ENCODE measurements at places on chromosomes 3 and 15.

- no peak for DNase-seq
These were observed 17.3 kb downstream of the RNF168 start for GRCh38 chr3:196486263-196486662.

- no peak for DNase-seq
These were observed 134.7 kb upstream of the CCDC54 start for GRCh38 chr3:107242579-107242978.

DNA sequence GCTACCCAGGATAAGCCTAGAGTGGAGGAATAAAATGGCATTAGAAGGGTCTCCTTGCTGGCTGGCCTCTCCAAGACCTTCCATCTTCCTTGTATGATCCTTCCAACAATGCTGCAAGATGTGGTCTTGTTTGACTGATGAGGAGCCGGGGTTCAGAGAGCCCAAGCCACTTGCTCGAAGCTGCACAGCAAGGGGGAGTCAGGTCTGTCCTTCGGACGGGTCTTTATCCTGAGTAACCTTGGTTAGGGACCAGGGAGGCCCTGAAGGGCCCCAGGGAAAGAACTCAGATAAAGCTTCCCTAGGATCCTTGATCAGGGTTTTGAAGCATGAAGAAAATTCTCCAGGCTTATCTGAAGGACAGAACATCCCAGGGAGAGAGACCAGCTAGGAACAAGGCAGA is 7.0 kb upstream of the DNAJB8 start:
- DNase-seq = no peak

DNA sequence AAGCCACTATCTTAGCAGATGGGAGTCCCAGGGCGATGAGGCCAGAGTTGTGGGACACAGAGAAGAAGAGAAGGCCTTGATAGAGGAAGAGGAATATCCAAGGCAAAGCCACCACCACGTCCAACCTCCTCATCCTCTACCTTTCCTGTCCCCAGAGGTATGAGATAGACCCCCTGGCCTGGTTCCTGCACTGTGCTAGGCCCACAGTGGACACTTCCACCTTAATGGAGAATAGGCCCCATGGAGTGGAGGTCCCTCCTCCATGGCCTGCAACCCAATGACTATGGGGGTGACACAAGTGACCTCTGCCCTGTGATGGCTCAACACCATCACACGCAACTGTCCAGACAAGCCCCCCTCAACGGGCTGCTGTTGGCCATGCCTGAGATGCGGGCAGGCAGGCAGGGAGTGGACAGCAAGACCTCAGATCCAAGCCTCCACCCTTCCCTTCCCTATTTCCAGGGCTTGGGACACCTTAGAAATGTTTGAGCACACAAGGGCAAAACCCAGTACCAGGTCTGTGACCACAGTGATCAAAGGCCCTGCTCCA is 36.8 kb downstream of the GRAMD2A start:
- DNase-seq = no peak

DNA sequence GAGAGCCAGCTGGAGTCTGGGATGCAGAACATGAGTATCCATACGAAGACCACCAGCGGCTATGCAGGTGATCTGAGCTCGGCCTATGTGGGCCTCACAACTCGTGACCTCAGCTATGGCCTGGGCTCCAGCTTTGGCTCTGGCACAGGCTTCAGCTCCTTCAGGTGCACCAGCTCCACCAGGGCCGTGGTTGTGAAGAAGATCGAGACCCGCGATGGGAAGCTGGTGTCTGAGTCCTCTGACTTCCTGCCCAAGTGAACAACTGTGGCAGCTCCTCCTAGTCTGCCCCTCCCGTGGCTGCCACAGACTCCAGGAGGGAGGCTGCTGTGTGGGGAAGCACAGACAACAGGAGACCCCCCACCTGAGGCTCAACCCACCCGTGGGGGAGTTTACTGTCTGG is 3.6 kb upstream of the KPNA4 start:
- DNase-seq = no peak

GRCh38 chr3:66353530-66353929 is 132.7 kb downstream of the SLC25A26 start:
- DNase-seq = no peak

GRCh38 chr3:45084820-45085816 is 59.0 kb downstream of the CLEC3B start:
- DNase-seq = no peak

All from activated naive CD8-positive, alpha-beta T cell treated with anti-CD3 and anti-CD28 coated beads, Interleukin-2, amount 50 U/mL, for 16 hours (primary cell).